ENCODE measurements at places on chromosomes 12 and 14.

GRCh38 chr12:63918800-63919300, 74.3 kb downstream of the SRGAP1 start:
- DNase-seq = no peak

DNA sequence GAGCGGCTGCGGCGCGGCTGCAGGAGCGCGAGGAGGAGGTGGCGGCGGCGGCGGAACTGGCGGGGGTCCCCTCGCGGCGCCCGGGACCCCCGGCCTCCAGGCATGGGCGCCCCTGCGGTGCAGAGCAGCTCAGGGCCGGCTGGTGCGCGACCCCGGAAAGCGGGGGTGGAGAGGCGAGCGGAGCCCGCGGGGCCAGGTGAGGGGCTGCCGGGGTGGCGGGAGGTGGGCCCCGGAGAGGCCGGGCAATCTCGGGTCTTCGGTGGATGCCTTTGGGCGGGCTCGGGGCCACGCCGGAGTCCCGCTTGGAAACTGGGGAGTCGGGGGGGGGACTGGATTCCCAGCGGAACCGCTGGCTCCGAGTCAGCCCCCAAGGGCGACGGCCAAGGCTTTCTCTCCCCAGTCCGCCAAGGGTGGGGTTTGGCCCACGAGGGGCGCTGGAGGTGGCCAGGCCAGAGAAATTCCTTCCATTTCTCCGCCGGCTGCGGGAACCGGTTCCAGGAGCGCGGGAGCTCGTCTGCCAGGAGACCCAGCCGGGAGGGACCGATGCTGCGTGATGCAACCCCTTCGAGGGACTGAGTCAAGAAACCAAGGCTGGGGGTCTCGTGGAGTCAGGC, 13.9 kb upstream of the NR4A1 start:
- no peak for DNase-seq

DNA sequence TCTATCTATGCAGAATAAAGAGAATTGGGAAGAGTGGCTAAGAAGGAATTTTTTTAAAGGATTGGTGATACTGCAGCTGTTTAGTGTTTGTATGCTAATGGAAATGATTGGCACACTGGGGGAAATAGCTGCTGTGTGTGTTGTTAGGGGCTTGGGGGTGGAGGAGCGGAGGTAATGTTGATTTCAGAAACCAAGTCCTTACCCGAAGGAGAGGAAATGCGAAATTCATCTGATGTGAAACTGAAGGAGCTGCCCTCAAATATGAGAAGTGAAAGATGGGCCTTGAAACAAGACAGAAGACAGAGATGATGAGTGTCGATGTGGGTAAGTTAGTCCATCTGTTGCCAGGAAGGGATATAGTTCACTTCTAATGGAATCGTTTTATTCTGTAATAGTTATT, 21.2 kb upstream of the RNASE12 start:
- peak; percentile 42 for DNase-seq

GRCh38 chr14:55585854-55586253, 5.8 kb downstream of the KTN1 start:
- no peak for DNase-seq

DNA sequence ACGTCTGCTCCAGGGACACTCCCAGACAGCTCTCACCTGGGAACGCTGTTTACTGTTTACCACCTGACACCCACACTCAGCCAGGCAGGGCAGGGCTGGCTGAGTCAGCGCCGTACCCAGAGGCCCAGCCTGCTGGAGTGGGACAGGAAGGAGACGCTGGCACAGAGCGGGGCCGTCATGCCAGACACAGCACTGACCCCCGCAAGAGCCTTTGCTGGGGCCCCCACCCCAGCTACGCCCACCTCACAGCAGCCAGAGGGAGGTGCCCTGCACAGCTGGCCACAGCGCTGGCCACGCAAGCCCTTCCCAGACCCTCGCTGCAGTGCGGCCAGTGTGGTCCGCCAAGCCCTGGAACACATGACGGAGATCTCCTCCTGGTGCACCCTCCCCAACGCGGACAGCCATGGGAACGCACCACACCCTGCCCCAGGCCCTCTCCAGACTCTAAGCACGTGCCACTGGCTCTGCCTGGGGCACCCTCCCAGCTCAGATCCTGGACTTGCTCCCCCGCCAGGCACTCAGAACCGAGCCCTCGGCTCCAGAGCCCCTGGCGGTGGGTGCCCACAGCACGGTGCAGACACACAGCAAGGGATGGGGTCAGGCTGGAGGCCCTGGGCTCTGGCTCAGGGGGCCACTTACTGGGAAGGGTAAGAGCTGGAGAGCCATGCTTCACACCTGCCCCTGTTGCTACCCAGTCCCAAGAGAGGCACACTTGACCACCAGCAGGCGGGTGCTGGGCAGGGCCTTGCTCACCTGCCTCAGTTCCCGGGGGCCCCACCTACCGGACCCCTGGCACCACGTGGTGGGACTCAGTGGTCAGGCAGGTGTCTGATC, 5.7 kb downstream of the AHNAK2 start:
- DNase-seq = no peak

- no peak for DNase-seq
Observed at GRCh38 chr12:89092297-89092696, 260.0 kb downstream of the DUSP6 start.

- peak; percentile 70 for DNase-seq
Observed at GRCh38 chr12:101876861-101877805, at the start of gene DRAM1. Gene DRAM1, plus strand, starts transcription at chr12:101877580. Its CDS starts 210 bp downstream, at chr12:101877790.

GRCh38 chr12:87467936-87468335, 561.3 kb downstream of the C12orf50 start:
- no peak for DNase-seq

GRCh38 chr12:32983332-32983731, 86.8 kb upstream of the PKP2 start:
- DNase-seq = no peak

DNA sequence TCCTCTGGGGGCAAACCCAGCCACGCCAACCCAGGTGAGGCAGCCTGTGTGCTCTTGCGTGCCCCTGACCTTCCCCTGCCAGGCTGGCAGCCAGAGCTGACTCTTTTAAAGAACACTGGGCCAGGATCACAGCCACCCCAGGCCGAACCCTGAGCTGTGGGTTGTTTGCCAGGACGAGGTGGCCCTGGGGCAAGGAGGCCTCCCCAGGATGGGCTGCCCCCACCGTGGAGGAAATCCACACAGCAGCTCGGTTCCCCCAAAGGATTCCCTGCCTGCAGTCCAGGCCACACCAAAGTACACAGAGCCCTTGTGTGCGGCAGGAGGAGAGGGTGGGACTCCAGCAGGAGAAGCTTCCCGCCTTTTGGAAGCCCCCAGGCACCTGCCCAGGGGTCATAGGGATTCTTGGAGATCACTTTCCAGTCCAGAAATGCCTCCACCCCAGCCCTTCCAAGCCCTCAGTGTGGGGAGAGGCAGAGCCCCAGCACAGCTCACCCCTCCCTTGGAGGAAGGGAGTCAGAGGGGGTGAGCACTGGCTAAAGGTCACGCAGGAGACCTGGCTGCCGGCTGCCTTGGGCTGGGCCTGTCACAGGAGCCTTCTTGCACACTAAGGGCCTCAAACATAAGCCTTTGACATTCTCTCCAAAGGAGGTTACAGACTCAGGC, 115.6 kb downstream of the CALM1 start:
- DNase-seq = no peak

DNA sequence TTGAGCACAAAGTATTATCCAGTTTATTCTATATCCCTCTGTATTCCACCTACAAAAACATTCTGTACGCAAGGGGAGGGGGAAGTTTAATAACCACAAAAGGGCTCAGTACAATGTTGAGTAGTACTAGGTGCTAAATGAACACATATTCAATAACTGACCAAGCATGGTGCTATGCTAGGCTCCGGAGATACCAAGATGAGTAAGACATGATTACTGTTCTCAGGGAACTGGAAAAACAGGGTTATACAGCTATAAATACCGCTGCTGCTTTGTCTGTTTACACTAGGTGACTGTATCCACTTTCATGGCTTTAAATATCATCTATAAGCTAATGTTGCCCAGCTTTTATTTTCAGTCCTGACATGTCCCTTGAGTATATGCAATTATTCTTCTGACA, 135.8 kb downstream of the INSM2 start:
- no peak for DNase-seq

DNA sequence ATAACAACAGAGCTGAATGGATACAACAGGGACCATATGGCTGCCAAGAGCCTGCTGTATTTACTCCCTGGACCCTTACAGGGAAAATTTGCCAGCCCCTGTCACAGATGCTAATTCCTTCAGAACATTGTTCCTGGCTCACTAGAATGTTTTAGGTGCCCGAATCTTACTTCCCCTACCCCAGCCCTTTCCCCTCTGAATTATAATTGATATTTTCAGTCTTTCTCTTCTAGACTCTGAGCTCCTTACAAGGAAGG, 235.3 kb downstream of the KSR2 start:
- no peak for DNase-seq

- DNase-seq = no peak
Observed at GRCh38 chr14:69624136-69624535, 12.7 kb downstream of the SUSD6 start.

DNA sequence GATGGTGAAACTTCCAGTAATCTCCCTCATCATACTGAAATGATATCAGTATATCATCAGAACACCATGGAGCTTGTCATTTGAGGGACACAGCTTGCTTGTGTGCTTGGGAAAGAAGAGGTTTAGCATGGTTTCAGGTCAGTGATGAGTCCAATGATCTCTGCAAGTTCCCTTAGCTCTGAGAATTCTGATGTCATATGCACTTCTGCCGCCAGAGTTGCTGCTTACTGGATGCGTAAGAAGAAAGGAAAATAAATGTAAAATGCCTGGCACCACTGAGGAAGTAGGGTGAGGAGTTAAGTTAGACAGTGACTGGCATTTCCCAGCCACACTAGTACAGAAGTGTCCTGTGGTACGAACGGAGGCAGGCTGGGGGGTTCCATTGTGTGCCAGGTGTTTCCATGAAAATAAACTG, 22.6 kb downstream of the PRKCH start:
- DNase-seq = no peak

GRCh38 chr12:66467932-66468331, 165.6 kb downstream of the HELB start:
- DNase-seq = no peak

DNA sequence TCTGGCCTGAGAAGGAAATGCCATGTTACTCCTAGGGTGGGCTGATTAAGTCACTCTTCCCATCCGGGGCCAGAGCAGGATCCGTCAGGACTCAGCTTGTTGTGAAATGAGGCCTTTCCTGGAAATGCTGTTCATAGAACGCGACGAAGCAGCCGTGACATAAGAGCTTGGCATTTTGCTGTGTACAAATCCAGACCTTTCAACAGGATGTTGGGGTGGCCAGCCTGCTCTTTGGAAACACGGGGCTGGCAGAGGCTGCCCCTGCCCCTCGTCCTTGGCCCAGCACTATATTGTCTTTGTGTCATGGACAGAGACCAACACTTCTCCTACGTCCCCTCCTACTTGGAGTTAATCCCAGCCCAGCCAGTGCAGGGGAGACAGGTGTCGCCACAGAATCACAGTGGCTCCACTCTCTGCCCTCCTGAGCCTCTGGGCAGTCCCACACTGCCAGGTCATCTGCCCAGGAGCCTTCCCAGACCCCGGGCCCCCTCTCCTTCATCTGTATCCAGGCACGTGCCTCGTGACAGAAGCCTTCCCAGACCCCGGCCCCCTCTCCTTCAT, 18.6 kb upstream of the EIF5 start:
- no peak for DNase-seq

DNA sequence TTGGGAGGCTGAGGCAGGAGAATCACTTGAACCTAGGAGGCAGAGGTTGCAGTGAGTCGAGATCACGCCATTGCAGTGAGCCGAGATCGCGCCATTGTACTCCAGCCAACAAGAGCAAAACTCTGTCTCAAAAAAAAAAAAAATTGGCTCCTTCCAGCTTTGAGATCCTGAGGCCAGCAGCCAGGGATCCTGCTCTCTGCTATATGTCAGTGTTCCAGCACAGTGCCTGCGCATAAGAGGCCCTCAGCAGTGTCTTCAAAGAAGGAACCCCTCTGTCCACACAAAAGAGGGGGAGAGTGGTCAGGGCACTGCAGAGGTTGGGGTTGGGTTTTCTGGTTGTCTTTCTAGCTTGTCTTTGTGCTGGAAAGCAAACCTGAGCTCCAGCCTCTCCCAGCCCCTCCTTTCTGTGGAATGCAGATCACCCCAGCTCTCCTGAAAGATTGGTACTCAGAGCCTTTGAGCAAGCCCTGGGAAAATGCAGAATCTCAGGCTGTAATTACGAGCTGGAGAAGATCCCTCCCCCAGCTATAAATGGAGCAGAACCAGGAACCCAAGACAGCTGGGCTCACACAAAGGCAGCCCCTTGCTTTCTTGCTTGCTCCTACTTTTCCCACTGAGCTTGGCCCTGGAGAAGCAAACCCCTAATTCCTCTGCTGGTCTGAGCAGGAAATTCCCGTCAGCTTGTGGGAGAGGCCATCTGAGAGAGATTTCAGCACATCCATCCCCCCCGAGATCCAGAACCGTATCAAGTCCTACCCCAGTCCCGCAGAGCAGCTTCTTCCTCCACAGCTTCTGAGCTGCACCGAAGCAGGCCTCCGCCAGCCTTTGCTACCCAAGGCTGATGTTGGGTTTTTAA, 205.7 kb downstream of the ZFP36L1 start:
- no peak for DNase-seq

DNA sequence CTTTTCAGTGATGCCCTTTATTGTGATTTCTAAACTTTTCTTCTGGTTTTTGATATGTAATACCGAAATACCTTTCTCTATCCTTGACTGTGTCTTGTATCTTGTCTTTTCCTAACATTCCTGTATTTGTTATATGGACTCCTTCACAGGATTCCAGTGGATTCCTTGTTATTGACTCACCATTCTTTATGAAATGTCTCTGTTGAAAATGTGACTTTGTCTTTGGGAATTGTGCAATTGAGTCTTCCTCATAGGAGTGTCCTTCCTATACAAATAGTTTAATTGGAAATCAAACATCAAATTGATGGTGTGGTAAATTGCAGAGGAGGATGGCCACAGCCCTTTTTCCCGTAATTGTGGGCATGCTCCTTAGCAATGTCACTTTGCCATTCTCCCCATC, 296.6 kb upstream of the KITLG start:
- no peak for DNase-seq

GRCh38 chr14:69693145-69693544, 73.8 kb upstream of the SRSF5 start:
- no peak for DNase-seq

DNA sequence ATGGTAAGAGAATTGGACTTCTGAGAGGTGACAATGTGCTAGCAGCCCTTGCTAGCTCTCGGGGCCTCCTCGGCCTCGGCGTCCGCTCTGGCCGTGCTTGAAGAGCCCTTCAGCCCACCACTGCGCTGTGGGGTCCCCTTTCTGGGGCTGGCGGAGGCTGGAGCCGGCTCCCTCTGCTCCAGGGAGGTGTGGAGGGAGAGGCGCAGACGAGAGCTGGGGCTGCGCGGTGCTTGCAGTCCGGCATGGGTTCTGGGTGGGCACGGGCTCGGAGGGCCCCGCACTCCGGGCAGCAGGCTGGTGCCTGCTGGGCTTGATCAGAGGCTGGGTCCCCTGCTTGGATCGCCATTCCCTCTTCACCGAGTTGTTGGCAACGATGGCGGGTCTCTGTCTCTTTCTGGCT, 226.4 kb upstream of the AMIGO2 start:
- no peak for DNase-seq
